Effector CD8-positive, alpha-beta T cell (primary cell): ENCODE measurements at places on chromosomes 6 and 20.

- DNase-seq, result no peak
Observed at GRCh38 chr6:75759207-75759606, 10.2 kb downstream of the MYO6 start.

DNA sequence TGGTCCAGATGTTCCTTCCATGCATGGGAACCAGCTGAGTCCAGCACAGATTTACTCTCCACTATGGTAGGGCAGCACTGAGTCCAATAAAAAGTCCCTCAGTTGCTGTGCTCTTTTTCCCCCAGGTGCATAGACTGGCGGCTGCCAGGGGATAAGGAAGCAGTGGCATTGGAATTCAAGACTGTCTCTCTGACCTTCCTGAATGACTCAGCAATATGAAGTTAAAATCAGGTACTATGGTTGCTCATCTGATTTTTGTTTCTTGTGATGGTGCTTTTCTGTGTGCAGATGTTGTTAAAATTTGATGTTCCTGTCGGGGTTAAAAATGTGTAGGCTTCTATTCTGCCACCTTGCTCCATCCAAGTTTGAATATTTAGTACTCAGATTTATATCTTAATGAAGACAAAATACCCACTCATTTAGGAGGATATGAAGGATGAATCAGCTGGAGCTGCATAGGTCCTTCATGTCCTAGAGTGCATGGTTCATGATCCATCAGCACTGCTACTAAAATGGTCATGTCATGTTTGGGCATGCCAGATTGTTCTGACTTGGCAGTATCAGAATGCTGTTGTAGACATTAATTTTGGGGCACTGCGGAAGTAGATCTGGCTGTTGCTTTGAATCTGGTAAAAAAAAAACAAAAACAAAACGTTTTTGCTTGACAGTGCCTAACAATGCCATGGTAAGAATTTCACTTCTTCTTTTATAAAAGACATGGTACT lies 321.2 kb upstream of the MAP3K7 start:
- DNase-seq, result no peak

DNA sequence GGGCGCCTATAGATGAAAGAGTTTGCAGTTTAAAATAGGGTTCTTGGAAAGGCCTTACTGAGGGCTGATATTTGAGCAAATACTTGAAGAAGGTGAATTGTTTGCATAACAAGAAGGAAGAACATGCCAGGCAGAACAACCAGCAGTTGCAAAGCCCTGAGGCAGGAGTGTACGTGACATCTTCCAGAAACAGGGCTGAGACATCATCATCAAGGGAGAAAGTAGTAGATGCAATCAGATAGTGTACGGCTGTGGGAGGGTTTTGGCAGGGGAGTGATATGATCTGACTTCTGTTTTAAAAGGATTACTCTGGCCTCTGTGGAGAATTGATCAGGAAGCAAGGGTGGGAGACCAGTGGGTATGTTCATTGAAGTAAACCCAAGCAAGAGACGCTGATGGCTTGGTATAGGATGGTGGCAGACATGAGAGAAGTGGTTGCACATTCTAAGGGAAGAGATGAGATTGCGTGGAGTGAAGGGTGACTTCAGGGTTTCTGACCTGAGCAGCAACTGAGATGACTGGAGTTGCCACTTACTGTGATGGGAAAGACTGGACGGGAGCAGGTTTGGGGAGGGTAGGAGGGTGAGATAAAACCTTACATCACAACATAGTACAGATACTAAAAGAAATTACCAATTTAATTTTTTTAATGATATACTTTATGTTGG lies 28.8 kb downstream of the RIOK1 start:
- DNase-seq, result no peak

DNA sequence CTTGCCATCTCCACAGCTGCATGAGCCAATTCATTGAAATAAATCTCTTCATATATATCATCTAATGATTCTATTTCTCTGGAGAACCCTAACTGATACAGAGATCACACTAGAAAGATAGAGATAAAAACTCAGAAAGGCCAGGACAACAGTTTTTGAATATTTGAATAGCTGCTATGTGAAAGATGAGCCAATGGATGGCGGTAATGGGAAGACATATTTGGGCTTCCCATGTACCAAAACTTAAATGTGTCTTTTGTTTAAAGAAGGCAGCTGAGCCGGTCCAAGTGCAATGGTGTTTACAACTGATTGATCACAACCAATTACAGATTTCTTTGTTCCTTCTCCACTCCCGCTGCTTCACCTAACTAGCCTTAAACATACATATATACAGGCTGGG lies 35.1 kb downstream of the SGK1 start:
- no peak for DNase-seq

DNA sequence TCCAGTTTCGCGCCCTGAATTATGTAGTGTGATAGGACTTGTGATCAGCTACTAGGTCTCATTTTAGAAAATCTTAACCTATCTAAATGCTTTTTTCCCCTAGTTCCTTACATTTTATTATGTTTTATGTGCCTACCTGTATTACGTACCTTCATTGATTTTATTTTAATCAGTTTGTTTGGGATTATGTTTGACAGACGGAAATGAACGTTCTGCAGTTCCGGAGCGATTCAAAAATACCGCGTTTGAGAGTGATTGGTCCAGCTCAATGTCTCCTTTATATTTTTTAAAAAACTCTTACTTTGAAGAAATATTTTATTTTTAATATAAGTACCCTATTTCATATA lies 114.3 kb upstream of the BTN3A2 start:
- DNase-seq, result peak; percentile 11

- no peak for DNase-seq
Observed at GRCh38 chr6:28254121-28254519, 2.1 kb upstream of the ZKSCAN4 start.

DNA sequence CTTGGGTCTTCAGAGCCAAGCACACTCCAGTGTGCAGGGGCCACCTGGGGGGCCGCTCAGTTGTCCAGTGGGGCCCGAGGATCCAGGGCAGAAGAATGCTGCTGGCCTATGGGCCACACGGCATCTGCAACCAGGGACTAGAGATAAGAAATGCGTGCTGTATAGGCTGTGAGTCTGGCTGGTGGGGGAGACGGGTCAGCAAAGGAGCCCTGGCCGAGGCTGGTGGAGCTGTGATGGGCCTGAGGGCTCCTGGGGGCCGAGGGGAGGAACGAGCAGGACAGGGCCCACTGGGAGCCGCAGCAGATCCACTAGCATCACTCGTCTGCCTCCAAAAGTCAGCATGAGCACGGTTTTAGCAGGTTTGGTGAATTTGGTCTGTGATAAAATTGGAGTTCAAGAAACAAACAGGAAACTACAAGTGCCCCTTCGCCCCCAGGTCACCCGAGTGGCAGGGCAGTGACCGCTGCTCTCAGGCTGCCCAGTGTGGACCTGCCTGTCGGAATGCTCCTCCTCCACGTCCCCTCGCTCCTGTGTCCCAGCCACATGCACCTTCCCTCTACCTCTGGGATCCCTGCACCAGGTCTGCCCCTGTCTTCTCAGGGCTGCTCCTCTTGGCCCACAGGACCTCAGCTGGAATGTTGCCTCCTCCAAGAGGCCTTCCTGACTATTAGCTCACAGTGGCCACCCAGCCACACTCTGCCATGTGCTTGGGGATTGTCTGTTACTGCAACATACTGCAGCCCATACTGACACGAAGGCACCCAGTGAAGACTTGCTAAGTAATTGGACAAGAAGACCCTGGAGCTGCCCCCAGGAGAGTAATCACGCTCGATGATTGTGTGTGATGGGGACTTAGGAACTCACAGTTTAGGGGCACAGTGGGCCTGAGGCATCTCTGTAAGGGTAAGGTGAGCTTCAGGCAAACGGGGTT lies 10.9 kb downstream of the ACSS1 start:
- no peak for DNase-seq

- DNase-seq, result no peak
Observed at GRCh38 chr6:38131527-38131965, 312.0 kb downstream of the ZFAND3 start.

- no peak for DNase-seq
Observed at GRCh38 chr6:139834232-139834631, 459.8 kb upstream of the CITED2 start.

GRCh38 chr6:143060806-143061596 lies at the start of gene AIG1:
AIG1 (plus strand) TSS chr6:143060889; CDS start chr6:143060926, 37 bp downstream.
- peak; percentile 60 for DNase-seq

DNA sequence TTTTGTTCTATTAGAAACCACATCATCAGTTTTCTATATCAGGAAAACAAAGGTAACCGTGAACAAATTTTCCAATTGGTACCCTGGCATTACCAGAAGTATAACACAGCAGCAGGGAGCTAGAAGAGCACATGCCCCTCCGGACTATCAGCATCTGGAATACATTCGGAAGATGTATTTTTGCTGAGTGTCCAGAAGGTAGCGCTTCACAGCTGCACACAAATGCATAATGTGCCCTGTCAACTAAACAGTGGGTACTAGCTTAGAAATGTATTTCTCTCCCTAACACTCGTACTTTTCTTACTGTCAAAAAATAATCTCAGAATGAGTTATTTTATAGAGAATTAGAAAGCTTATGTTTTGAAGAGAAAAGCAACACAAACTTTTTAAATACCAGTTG lies 77.6 kb downstream of the HUS1B start:
- no peak for DNase-seq

- DNase-seq, result no peak
Observed at GRCh38 chr6:156316583-156317125, 460.5 kb upstream of the ARID1B start.

- no peak for DNase-seq
Observed at GRCh38 chr6:81700414-81700813, 52.1 kb downstream of the TENT5A start.

GRCh38 chr20:2760297-2760951 lies 40.0 kb downstream of the CPXM1 start:
- DNase-seq, result no peak

- no peak for DNase-seq
Observed at GRCh38 chr20:52828199-52828598, 144.0 kb upstream of the TSHZ2 start.

- DNase-seq, result no peak
Observed at GRCh38 chr20:1651268-1652058, 6.1 kb downstream of the SIRPG start.

DNA sequence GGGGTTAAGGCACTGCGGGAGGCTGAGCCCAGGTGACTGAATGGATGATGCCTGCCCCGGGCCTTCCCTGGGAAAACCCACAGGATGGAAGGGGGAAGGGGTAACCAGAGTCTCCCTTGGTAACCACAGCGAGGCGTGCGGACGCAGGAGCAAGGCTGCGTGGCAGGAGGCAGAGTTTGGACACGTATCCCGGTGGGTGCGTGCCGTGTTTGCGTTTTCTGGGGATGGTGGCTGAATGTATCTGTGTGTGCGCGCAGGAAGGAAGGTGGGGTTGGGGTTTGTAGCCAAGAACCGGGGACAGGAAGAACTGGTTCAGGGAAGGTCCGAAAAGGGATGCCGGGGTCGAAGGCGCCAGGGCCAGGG lies 1.8 kb downstream of the MDGA1 start:
- DNase-seq, result no peak
